Fibroblast of skin of scalp (primary cell): ENCODE measurements at places on chromosomes 4 and X.

DNA sequence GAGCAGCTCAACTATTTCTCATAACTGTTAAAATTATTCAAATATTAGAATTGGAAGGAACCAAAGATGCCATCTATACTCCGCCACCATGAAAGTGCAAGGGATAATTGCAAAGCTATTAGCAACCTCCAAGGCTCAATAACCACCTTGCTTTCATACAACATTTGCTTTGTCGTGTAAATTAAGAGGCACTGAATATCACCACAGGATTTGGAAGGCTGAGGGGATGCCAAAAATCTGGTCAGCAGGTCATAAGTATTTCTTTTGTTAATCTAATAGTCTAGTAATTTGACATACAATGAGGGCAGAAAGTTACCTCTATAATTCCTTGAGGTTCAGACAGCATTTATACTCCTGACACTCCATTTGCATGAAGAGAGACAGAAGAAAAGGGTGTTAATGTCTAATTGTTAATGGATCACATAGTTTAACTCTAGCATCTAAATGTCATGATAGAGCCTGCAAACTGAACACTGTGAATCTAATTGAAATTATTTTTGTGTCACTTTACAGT is 200.9 kb upstream of the DIAPH2 start:
- DNase-seq, result no peak

DNA sequence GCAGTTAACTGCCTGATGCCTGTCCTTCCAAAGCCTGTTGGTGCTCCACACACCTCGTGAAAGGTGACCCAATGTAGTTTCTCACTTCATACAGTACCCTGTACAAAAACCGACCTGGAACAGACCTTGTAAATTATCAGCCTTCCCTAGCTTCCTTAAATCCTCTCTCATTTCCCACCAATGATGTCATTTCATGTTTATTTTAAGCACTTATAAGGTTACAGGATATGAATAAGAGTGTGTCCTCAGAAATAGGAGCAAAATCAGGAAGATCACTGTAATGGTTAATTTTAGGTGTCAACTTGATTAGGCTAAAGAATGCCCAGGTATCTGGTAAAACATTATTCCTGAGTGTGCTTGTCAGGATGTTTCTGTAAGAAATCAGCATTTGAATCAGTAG is 44.7 kb downstream of the TMEM150C start:
- DNase-seq, result peak; percentile 41

- no peak for DNase-seq
Observed at GRCh38 chr4:53551281-53551864, 39.9 kb downstream of the LNX1 start.

- no peak for DNase-seq
Observed at GRCh38 chr4:103156106-103156505, 42.0 kb downstream of the CENPE start.

- no peak for DNase-seq
Observed at GRCh38 chrX:25052798-25053534, 37.2 kb upstream of the ARX start.

GRCh38 chr4:16418814-16419213 is 192.5 kb upstream of the TAPT1 start:
- DNase-seq, result peak; percentile 42

GRCh38 chr4:37073226-37073840 is 171.2 kb upstream of the NWD2 start:
- no peak for DNase-seq

- peak; percentile 36 for DNase-seq
Observed at GRCh38 chr4:143514497-143514896, 995 bp downstream of the SMARCA5 start.

- DNase-seq, result no peak
Observed at GRCh38 chr4:74548561-74548960, 103.6 kb downstream of the AREG start.

GRCh38 chrX:48787505-48788443 is 1.4 kb downstream of the GATA1 start:
- no peak for DNase-seq
